CD4-positive, alpha-beta T cell (primary cell): ENCODE measurements at places on chromosomes 11 and 22.

GRCh38 chr22:49193348-49193747 is 634.3 kb downstream of the BRD1 start:
- no peak for DNase-seq

DNA sequence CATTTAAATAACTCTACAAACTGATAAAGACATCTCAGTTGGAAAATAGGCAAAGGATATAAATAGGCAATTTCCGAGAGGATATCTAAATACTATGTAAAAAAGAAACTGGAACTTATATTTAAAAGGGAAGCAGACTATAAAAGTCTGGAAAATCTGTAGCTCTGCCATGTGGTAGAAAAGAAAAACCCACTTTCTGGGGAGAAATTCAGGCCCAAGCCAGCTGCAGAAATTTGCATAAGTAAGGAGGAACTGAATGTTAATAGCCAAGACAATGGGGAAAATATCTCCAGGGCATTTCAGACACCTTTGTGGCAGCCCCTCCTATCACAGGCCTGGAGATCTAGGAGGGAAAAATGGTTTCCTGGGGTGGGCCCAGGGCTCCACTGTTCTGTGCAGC is 97.8 kb upstream of the ZBED5 start:
- DNase-seq = no peak

DNA sequence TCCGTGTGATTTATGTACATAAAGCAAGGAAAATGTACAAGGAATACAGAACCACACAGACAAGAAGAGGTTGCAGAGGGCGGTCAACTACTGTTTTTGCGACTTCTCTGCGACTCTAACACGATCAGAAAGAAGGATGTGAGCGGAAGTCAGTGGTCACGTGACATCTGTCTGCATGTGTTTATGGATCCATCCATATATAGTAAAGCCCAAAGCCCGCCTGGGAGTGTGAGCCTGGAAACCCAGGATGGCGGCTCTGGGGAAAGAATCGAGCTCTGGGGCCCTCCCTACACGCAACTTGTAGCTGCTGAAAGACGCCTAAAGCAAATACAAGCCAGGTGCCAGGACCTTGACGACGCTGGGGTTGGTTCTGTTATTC is 8.8 kb downstream of the OSBPL5 start:
- no peak for DNase-seq

- DNase-seq = no peak
These were observed 565.7 kb downstream of the METTL15 start for GRCh38 chr11:28673691-28674432.

GRCh38 chr11:59380263-59381059 is 21.8 kb downstream of the OR5AN1 start:
- DNase-seq = no peak

DNA sequence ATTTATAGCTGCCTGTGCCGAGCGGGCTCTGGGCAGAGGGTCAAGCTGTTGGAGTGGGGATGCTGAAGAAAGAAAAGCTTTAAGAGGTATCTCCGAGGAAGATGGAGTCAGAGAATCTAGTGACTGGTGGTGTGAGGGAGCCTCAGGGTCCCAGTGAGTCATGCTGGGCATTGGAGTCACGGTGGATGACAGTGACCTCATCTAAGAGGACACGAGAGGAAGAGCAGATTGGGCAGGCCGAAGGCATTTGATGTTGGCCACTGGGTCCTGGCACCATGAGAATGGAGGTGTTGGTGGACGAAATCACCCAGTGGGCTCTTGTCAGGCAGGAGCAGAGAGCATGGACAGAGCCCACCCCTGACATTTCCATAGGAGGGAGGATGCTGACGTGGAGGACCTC is 68.4 kb downstream of the TBC1D22A start:
- DNase-seq = no peak

DNA sequence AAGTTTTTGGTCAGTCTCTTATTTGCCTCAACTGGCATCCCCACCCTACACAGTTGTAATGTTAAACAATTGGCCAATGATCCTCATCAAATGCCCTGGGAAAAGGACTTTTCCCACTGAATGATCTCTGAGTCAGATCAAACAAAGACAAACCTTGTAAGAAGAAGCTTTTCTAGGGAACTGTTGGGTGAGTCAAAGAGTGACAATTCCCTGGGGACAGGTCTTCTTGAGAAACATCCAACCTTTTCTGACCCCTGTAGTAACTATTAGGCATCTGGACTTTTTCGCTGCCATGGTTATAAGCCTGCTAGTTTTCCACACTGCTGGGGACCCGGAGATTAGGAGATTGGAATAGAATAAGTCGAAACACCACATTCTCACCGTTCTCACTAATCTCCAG is 789.8 kb upstream of the API5 start:
- DNase-seq = no peak

DNA sequence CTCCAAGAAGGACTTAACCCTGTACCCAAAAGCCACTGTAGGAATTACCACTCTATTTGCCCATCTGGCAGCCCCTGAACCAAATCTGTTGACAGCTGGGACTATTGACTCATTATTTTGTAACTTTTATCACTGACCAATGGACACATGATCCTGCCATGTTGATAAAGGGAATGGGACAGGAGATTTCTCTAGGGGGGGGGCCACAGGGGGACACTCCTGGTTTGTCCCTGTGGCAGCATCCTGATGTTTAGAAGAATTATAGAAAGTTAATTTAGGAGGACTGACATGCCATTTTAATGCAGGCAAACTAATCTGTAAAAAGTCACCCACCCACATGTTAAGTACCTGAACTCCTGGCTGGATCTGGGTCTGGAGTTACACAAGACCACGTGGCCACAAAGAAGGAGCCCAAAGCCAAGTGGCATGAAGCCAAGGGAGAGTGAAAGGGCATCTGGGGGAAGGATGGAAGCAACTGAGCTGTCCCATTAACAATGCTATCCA is 558.1 kb downstream of the ETS1 start:
- no peak for DNase-seq

- DNase-seq = no peak
These were observed 49.3 kb downstream of the CABIN1 start for GRCh38 chr22:24060375-24060788.

DNA sequence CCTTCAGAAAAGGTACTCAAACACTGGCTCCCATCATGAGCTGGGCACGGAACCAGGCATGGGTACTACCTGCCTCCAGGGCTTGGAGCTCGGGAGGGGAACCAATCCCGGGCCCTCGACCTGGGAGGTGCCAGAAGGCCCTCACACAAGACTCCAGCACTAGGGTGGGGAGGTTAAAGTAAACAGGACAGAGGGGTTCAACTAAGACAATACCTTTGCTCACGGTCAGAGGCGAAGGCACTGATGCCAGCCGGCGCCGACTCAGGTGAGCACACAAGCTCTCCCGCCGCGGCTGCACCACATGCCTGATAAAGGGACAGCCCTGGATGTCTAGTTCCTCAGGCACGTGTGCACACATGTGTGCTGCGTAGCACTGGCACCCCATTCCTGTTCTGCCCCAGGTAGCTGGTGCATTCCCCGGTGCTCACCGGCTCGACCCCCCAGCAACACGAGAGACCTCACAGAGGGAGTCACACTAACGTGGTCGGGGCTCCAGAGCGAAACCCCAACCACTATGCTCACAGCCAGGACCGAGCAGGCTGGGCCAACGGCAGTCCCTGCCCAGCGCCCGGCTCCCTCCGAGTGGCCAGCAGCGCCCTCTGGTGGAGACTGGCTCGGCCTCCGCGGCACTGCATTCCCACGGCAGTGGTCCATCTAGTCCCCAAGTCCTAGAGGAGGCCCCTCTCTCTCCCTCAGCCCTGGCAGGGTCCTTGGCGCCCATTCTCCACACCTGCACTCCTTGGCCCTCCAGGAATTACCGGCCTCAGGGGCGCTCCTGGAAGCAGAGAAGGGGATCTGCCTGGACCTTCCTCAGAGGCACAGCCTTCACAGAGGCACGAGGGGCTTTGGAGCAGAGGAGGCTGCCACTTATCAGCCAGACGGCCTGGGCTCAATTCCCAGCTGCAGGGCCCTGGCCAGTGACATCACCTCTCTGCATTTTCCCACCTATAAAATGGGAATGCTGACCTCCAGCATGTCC is 28.8 kb upstream of the MOB2 start:
- peak; percentile 75 for DNase-seq

DNA sequence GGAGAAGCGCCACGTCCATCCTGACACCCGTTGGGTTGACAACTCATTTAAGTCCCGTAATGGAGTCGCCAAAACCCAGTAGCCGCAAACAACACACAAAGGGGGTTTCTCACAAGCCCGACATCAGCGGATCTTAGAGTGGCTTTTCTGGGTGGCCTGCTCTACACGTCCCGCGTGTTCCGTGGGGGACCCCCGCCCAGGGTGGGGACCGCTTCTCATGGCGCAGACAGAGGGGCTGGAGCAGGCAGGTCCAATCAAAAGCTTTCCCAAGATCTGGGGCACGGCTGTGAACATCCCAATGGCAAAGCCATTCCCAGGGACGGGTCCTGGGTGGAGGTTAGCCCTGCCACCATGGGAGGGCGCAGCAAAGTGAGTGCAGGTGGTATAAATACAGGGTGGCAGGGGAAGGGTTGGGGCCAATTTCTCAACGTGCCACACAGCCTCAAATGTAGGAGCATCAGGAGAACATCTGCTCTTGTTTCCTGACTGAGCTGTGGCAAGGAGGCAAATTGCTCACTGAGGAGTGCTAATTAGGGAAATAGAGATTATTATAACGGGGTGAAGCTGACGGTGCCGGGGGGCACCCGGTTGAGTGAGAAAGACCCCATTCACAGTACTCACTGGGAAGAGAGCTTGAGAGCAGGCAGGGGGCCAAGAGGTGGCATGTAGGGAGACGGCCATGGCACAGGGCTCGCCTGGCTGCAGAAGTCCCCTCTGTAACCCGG is 1447.2 kb downstream of the TBC1D22A start:
- DNase-seq = no peak
